ENCODE measurements at places on chromosomes 3 and 15. TPM values are rescaled to one million over a fixed set of nuclear protein-coding genes. Genes with fewer than 3 reads are reported as not detected.

- peak; percentile 39 for DNase-seq
Measured at GRCh38 chr3:98733053-98733811, 29.9 kb upstream of the ST3GAL6 start.

GRCh38 chr3:189624130-189624529 is 7.1 kb upstream of the TP63 start:
- no peak for DNase-seq

DNA sequence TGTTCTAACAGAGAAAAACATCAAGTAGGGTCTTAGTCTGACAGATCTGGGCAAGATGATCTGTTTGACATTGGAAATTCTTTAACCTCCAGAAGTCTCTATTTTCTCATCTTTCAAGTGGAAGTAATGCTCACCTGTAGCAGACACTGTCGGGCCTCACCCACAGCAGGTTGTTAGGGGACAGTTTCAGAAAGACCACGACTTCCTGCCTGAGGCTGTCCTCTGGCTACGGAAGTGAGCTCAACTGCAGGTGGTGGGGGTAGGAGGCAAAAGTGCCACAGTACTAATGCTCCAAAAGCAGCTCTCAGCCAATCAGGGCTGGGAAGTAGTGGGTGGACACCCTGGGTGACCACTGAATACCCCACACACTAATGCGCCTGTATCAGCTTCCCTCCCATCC is 111.4 kb upstream of the TOPAZ1 start:
- no peak for DNase-seq

GRCh38 chr3:131957980-131958379 is 76.8 kb downstream of the CPNE4 start:
- DNase-seq = no peak

GRCh38 chr15:48966595-48967301 is 3.0 kb upstream of the SHC4 start:
- DNase-seq = no peak

GRCh38 chr3:101240719-101241399 is 79.5 kb downstream of the IMPG2 start:
- no peak for DNase-seq

DNA sequence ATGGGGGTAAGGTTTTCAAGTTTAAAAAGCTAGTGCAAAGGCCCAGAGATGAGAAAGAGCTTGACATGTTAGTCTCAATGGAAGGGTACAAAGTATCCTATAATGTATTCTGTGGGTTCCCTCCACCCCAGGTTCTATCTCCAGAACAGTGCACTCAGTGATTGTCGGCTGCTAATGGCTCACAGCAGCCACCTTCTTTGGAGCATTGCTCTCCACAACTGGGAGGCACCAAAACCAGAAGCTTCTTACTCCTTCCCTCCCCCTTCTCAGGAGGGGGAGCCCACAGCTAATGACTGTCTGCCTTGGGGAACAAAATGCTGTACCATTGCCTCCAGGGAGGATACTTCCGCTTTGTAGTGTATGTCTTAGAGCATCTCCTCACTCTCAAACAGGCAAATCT is 439.4 kb upstream of the RBMS3 start:
- no peak for DNase-seq

GRCh38 chr3:135229018-135229495 is 434.0 kb downstream of the EPHB1 start:
- no peak for DNase-seq

DNA sequence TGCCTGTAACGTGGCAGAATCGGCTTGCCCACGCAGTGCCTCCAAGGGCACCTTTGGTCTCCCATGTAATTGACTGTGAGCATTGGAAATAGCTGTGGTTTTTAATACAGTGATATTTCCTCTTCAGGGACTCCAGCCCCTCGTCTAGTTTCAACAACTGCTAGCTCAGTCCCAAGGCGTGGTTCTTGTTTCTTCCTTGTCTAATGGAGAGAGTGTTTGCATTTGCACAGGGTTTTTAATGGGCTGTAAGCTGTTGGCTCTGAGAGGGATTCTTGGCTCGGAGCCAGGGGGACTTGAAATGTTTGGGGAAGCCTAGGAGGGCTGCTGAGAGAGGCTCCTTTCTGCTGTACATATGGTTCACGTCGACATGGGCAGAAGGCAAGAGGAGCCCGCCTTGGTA is 86.2 kb downstream of the THSD4 start:
- DNase-seq = no peak

DNA sequence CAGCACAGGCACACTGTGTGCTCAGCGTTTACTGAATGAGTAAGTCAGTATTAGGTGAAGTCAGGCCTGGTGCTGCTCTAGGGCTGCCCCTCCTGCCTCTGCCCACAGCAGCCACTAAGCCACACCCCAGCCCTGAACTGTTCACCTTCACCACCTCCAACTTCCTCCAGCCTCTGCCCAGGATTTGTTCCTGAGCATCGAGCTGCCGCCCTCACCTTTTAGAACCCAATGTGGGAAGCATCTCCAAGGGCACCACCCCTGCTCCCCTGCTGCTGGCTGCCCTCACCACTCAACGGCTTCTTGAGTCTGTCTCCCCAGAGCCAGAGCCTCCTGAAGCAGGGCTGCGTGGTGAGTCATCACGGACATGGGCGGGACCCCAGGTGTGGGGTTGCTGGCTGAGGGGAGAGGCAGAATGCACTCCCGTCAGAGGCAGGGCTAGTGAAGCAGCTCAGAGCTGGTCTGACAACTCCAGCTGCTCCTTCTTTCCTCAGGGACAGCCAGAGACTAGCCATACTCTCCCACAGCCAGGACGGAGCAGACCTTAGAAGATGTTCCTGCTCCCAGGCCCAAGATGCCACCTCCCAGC is 5.8 kb downstream of the HYAL2 start:
- DNase-seq = no peak

DNA sequence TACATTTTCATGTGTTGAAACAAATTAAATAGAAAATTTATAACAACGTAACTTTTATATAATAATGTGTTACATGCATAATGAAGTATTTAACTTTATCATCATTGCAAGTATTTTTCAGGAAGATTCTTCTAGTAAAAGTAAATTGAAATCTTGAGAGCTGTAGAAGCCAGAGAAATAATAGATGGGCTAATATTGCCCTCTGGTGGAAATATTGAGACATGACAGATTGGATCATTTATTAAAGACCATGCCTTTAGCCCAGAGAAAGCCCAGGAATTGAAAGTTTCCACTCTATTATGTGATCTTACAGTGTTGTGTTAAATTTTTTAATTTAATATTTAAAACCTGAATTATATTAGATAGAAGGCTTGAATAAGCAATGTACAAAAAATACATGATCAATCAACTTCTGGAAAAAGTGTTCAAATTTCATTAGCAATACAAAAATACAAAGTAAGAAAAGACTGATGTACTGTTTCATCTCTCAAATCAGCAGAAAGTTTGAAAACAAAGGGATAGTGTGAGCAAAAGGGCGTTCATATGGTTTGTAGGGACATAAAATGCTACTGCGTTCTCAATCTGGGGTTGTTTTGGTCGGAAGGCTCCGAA is 52.7 kb upstream of the SPTSSB start:
- no peak for DNase-seq

GRCh38 chr3:54034971-54035370 is 87.4 kb upstream of the CACNA2D3 start:
- no peak for DNase-seq

- DNase-seq = no peak
Measured at GRCh38 chr3:15766406-15766805, 31.4 kb downstream of the ANKRD28 start.

- no peak for DNase-seq
Measured at GRCh38 chr3:143068059-143068458, 51.5 kb upstream of the CHST2 start.

DNA sequence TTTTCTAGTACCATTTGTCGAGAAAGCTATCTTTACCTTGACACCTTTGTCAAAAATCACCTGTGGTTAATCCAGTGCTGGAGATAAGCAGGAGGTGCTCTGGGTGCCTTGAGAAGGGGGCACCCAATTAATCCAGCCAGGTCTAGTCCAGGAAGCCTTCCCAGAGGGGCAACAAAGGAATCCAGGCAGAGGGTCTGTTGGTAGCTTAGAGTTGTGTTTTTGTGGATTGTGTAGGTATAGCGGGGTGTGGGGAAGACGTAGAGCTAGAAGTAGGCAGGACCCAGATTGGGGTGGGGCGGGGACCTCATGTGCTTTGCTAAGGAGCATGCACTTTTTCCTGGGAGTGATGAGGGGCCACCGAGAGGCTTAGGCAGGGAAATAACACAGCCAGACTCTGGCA is 6.0 kb upstream of the PIGZ start:
- DNase-seq = no peak

FBXW12 gene
- not detected for total RNA-seq

GP5 gene
- not detected for total RNA-seq

ADAMTS7 gene
- 24.2 TPM for total RNA-seq

PLCB2 gene
- total RNA-seq = 8.5 TPM

ZBTB20 gene
- total RNA-seq = 62.0 TPM

LMAN1L gene
- total RNA-seq = 8.1 TPM

NEDD4 gene
- total RNA-seq = 8.1 TPM
